ENCODE measurements at places on chromosomes 3 and 15.
A peak's percentile ranks its signal among the peaks of the same experiment; 100 is the strongest.

DNA sequence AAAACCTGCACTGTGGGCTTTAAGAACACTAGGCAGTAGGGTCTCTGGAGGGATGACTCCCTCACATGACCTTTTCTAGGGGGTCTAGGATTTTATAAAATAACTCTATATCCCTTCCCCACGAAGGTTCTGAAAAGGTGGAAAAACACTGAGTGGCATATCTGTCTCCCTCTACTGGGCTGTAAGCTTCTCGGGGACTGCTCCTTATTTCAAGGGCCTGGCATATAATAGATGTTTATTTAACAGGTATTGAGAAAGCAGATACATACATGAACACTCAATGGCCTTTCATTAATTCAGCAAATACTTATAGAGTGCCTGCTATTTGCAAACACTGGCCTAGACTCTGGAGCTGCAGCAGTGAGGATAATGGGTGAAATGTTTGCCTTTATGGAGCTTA lies 146.2 kb upstream of the WNT5A start:
- DNase-seq, result no peak

DNA sequence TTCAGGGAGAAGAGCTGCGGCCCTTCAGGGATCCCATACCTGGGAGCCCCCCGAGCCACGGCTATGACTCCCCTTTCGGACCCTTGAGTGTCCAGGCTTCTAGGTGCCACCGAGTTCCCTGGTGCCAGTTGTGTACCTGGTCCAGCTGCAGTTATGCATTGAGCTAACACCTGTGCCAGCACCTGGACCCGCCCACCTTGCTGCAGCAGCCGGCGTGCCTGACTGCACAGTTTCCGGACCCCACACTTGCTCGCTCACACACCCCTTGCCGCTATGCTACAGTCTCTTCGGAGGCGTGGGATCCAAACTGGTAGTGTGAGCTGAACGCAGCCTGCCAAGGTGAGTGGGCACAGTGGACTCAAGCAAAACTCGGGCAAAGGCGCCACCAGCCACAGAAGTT lies 284.5 kb upstream of the ROBO1 start:
- no peak for DNase-seq

- DNase-seq, result no peak
Observed at GRCh38 chr3:108388136-108389132, 92.1 kb downstream of the HHLA2 start.

- DNase-seq, result no peak
Observed at GRCh38 chr3:107910713-107911259, 180.0 kb downstream of the CD47 start.

DNA sequence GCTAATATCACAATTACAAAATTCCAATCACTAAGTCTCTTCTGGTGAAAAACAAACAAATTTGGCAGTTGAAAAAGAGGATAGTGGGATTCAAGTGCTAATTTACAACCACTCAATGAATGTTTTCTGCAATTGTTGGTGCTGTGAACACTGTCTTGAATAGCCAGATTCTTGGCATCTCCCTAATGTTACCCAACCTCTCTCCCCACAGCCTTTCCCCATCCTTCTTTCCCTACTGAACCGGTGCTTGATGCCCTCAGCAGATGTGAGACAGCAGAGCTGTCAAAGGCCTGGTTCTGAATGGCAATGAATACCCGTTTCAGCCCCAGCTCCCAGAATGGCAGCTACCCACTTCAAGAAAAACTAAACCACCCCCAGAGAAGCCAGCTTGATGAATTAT lies 22.5 kb upstream of the BHLHE40 start:
- no peak for DNase-seq

- DNase-seq, result no peak
Observed at GRCh38 chr15:59296181-59296617, 76.5 kb downstream of the MYO1E start.

- DNase-seq, result no peak
Observed at GRCh38 chr15:71133747-71134472, 18.6 kb downstream of the THSD4 start.

DNA sequence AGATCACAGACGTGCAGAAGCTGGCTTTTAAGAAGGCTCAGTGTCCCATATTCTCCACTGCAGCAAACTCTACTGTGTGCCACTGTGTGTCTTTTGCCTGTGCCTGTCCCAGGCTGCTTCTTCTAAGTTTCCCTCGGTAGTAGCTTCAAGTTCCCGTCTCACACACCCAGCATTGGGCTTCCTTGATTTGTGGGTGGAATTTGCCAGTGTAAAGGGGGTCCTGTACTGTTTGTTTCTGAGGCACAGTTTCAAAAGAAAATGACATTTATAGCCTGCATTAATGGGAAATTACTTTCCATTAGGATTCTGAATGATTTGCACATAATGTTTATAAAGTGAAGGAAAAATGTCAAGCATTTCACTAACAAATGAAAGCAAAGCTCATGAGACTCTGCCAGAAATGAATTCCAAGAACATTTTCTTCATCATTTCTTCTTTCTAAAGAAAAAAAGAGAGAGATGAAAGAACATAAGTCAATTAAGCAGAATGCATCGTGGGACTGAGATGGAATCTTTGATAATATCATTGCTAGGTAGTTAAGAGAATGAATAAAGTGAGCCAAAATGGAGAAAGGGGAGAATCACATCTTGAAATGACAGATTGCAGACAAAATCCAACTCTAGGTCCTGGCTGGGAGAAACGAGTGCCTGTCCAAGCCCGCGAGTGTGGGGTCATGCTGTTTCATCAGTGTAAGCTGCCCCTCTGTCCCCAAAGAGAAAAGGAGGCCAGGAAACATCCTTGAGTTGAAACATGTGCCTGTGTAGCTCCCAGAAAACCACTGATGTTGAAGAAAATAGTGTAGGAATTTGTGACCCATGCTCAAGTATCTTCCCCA lies 48.6 kb upstream of the ADAMTSL3 start:
- no peak for DNase-seq

DNA sequence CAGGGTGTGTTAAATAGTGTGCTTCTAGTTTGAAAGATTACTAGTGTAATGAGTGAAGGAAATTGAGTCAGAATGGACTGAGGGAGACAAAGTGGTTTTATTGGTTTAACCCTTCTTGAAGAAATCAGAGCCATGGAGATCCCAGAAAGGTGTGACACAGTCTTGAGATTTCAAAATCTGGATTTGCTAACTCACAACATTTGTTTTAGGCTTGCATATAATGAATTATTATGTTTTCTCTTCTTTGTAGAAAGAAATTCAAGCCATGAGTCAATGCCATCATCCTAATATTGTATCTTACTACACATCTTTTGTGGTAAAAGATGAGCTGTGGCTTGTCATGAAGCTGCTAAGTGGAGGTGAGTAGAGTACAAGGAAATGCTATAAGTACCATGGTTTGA lies 25.1 kb downstream of the OXSR1 start:
- DNase-seq, result no peak

- DNase-seq, result no peak
Observed at GRCh38 chr3:125042725-125043406, 12.9 kb downstream of the HEG1 start.

GRCh38 chr3:194205675-194206133 lies 69.8 kb downstream of the HES1 start:
- no peak for DNase-seq

DNA sequence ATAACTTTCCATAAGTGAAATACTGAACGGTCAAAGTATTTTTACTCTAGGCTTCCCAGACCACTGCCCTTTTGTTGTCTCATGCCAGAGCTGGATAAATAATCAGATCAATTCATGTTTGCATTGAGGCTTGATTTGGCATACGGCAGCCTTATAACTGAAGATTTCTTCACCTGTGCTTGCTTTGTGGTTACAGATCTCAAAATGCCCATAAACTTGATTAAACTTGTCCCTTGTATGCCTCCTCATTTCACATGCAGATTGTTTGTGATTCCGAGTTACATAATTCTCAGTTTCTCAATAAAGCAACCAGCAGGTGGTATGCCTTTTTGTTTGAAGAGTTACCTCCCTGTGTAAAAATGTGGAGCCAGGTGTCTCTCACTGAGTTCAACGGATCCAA lies 211.4 kb upstream of the LRIG1 start:
- DNase-seq, result no peak

GRCh38 chr15:79051941-79052731 lies 38.4 kb downstream of the RASGRF1 start:
- DNase-seq, result no peak

DNA sequence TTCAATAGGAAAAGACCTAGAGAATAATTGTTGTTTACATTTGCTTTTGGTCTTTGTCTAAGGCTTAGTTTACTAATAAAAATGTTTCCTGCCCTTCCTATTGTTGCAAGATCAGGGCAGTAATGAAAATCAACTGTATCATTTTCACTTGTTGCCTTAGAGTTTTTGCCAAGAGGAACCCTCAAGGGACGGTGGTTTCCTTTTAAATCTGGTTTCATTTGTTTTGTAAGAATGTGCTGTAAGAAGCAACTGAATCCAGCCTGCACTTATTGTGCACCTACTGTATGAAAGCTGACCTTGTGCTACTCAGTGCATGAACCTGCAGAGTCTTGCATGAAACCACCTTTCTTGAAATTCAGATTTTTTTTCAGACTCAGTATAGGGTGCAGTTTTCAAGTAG lies 5.3 kb downstream of the IGF1R start:
- no peak for DNase-seq

GRCh38 chr15:40333922-40334492 lies 6.7 kb downstream of the CCDC9B start:
- no peak for DNase-seq

DNA sequence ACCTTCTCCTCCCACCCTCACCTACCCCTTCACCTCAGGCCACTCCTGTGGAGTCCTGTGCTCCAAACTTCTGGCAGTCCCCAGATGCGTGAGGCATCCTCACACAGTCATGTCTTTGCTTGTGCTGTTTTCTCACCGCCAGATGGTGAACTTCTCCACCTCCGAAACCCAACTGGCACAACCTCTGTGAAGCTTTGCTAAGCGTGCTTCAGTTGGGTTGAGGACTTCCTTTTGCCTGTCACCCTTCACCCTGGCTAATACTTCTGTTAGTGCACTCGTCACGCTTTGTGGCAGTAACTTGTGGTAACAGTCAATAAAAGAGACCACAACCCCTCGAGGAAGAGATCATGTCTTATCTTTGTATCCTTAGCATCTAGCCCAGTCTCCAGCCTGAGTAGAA lies 42.0 kb upstream of the SKOR1 start:
- DNase-seq, result no peak

DNA sequence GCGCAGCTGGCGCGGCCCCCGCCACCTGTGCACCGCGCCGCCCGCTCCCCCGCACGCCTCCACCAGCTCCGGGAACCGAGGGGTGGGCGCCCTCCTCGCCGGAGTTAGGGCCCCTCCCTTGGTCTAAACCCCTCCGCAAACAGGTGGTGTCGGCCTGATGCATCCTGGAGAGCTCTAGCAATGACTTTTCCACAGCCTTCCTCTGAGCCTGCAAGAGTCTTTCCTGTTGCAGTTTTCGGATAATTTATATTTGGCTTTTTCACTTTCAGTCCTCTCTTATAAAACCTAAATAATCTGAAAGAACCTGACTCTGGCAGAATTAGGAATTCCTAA lies 334 bp upstream of the IGSF11 start:
- no peak for DNase-seq

- DNase-seq, result no peak
Observed at GRCh38 chr15:48794697-48795134, 16.2 kb downstream of the CEP152 start.

GRCh38 chr3:149114458-149114857 lies 15.0 kb upstream of the HPS3 start:
- no peak for DNase-seq

- no peak for DNase-seq
Observed at GRCh38 chr3:113556946-113557335, 24.6 kb downstream of the SIDT1 start.

DNA sequence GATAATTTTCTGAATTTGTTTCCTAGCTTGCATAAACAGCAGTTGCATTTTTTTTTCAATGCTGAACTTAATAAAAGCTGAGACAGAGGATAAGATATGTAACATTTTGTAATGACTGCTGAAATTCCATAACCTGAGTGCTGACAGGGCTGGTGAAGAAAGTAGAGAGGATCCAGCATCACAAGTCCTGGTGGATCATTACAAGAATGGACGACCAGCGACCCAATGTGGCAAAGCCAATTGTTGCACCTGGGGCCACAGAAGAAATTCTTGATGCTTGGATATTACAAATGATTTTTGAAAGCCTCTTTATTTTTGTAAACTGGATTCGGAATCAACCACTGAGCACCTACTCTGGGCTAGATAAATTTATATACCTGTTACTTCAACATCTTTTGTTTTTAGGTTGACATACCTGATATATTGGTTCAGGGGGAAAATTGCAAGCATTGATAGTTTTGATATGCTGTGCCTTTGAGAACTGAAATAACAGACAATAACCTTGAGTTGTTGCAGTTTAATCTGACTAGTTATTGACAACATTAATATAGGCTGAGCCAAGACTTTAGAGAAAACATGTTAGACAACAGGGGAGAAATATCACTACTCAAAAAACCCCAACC lies 3.9 kb upstream of the ACTL6A start:
- DNase-seq, result peak; percentile 34

DNA sequence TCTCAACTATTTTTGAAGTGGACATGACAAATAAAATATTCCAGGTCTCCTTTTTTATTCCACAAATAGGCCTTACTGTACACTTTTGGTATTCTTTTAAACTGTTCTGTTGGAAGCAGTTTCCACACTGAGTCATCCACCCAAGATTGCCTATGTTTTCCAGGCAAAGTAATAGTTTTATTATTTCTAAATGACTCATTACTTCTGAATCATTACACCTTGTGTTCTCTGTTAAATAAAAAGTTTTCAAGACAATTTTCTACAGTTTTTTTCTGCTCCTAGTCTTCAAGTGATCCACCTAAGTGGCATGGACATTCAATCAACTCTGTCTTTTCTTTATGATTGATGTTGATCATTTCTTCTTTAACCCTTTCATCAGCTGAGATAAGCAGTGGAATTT lies 26.5 kb downstream of the PPP2R3A start:
- no peak for DNase-seq

GRCh38 chr15:28111543-28111942 lies 12.4 kb upstream of the OCA2 start:
- DNase-seq, result no peak

DNA sequence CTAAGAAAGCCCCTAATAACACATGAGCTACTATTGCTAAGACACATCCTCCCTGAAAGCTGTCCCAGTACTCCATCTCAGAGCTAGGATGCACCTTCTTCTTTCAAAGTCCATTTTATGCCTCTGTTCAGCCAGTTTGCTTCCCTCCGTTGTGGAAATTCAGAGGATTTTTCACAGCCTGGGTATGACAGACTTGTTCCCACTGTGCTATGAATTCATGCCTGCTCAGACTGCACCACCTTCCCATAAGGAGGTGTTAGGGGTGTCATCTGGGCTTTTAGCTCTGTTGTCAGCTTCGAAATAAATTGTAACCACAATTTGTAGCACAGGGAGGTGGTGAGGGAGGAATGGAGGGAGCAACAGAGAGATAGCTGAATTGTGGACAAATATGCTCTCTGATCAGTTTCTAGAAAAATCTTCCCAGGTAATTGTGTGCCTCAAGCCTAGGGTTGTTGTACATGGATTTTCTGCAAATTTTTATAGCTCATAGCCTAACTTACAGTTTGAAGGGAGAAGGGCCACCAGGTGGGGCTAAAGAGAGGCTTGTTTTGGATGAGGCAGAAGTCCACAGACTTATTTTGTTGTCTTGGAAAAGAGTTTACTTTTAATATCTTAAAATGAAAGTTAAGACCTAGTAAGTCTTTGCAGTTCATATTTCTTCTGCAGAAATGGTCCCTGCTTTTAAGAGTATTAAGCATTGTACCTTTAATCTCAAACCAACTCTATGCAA lies 462.0 kb downstream of the PDCD6IP start:
- peak; percentile 20 for DNase-seq
